Activated CD4-positive, alpha-beta T cell treated with anti-CD3 and anti-CD28 coated beads, Interleukin-2, amount 50 U/mL, for 24 hours (primary cell): ENCODE measurements at places on chromosomes 7 and 10.

- no peak for DNase-seq
Observed at GRCh38 chr7:19105546-19105945, 11.9 kb downstream of the TWIST1 start.

- DNase-seq, result peak; percentile 16
Observed at GRCh38 chr10:98361131-98362025, 53.6 kb downstream of the PYROXD2 start.

GRCh38 chr7:142774826-142775225 lies 4.1 kb downstream of the PRSS2 start:
- no peak for DNase-seq

DNA sequence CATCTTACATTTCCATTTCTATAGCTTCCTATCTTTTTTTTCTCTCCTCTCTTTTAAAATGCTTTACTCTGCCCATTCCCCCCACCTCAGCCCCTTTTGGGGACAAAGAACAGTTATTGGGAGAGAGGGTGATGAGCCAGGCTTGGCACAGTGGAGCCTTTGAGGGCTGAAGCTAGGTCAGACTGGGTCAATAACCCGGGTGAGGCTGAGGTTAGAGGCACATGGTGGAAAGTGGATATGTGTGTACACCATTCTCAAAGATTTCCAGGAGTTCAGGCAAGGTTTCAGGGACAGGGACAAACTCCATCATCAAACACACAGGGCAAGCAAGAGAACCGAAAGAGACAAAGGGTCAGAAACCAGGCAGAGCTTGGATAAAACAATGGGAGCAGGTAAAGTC lies 11.5 kb downstream of the ABCB4 start:
- no peak for DNase-seq

DNA sequence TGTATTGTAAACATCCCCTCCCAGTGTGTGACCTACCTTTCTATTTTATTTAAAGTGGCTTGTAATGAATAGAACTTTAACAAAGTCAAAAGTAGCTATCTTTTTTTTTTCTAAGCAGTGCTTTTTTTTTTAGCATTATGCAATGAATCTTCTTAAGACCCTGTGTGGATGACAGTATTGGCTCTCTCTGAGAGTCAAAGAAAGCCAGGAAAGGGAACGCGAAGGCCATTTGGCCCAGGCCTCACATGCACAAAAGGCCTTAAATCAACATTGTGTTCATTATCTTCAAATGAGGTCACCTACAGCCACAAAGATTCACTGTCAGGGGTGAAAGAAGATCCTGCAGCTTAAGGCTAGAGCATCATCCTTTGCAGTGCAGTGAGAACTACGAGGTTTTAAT lies 721.5 kb downstream of the GRID1 start:
- DNase-seq, result no peak

GRCh38 chr7:77238703-77239136 lies 39.1 kb upstream of the FGL2 start:
- no peak for DNase-seq

- DNase-seq, result no peak
Observed at GRCh38 chr10:122516734-122517133, 43.8 kb upstream of the DMBT1 start.

DNA sequence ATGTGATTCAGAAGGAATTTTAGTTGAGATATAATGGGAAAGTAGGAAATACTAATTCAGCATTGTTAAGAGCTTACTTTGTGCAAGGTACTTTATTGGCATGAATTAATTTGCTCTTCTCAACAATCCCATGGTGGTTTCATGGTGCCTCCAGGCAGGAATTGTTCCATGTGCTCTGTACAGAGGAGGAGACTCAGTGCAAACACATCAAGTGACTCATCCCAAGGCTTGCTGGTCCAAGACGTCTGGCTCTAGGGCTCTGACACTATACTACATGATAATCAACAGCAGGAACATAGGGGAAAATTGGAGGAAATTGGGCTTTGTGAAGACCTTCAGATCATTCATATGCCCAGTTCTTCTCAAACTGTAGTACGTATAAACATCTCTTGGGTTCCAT lies 66.5 kb upstream of the PRKG1 start:
- no peak for DNase-seq

GRCh38 chr7:39404907-39405306 lies 161.3 kb upstream of the YAE1 start:
- DNase-seq, result no peak

GRCh38 chr10:57362811-57363210 lies 904.9 kb downstream of the IPMK start:
- DNase-seq, result no peak
